ENCODE measurements at places on chromosomes 1 and 21.

GRCh38 chr1:182397653-182398393, 2.6 kb downstream of the TEDDM1 start:
- no peak for DNase-seq

- no peak for DNase-seq
Observed at GRCh38 chr21:42316891-42317290, 1.7 kb upstream of the TFF3 start.

DNA sequence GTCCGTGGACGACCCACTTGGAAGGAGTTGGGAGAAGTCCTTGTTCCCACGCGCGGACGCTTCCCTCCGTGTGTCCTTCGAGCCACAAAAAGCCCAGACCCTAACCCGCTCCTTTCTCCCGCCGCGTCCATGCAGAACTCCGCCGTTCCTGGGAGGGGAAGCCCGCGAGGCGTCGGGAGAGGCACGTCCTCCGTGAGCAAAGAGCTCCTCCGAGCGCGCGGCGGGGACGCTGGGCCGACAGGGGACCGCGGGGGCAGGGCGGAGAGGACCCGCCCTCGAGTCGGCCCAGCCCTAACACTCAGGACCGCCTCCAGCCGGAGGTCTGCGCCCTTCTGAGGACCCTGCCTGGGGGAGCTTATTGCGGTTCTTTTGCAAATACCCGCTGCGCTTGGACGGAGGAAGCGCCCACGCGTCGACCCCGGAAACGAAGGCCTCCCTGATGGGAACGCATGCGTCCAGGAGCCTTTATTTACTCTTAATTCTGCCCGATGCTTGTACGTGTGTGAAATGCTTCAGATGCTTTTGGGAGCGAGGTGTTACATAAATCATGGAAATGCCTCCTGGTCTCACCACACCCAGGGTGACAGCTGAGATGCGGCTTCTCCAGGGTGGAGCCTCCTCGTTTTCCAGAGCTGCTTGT, 32.4 kb downstream of the PRMT2 start:
- DNase-seq = peak; percentile 8

DNA sequence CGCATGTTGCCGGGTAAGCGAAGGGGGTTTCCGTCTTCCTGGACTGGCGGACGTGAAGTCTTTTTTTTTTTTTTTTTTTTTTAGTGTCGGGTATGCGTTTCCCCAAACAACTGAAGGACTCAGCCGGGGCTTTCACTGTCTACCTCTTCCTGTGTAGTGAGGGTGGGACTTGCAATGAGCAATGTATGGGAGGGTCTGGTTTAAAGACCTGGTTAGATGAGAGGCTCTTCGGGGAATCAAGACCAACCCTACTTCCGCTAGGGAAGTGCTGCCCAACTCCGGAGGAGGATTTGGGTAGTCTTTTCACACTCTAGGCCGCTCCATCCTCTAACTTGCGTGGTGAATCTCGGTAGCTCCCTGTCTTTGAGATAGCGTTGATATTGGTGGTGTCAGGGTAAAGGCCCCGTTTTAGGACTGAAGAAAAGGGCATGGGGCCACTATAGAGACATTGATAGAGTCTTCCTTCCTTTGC, 754 bp downstream of the PRRC2C start:
- DNase-seq = no peak

GRCh38 chr1:195590649-195591048, 1017.6 kb downstream of the KCNT2 start:
- DNase-seq = no peak

DNA sequence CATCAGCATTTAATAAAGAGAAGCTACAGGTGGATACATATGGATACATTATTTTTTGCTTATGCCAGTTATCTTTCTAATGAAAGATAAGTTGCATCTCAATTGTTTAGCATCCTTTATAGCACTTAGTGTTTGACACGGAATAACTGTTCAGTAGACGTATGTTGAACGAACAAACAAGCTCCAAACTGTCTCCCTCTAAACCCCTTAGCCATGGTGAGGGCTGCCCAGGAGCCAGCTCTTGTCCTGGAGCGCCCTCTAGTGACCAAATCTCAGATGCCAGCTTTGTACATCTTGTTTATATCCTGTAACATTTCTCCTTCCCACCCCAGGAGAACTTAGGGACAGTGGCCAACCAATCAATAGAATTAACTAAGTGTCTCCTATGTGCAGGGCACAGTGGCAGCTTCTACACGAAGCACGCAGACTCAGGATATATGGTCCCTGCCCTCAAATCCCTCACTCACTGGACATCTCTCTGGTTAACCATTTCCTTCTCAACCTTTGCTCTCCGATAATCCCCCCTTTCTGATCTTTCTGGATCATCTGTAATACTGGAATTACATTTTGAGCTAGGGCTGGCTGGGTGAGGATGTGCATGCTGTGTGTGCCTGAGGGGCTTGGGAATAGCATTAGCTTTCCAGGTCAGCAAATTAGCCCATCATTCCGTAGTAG, 22.9 kb downstream of the KCNA10 start:
- DNase-seq = peak; percentile 71

GRCh38 chr1:32754317-32755097, 51.9 kb upstream of the SYNC start:
- peak; percentile 20 for DNase-seq

GRCh38 chr1:28010969-28011368, 51.2 kb downstream of the XKR8 start:
- DNase-seq = no peak

- no peak for DNase-seq
Observed at GRCh38 chr21:43303275-43304178, 123.4 kb downstream of the SIK1 start.

DNA sequence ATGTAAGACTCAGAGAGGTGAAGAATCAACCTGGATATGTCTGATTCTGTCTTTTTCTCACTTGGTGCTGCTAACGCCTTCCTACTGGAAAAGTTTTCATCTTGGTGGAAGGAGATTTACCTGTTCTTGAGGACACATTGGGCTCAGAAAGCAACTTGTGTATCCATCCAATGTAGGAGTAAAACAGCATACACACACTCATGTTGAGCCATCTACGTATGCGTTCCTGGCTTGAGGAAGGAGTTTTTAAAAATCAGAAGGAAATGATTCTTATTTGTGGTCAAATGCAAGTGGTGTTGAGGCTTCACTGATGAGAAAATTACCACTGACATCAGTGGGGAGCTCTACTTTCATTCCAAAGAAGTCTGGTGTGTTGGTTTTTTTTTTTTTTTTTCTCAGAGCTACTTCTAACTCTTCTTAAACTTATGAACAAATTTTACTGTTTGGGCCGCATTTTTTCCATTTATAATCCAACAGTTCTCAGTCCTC, 25.6 kb downstream of the XCL2 start:
- no peak for DNase-seq

GRCh38 chr1:226827458-226827857, 43.0 kb upstream of the PSEN2 start:
- DNase-seq = peak; percentile 7

DNA sequence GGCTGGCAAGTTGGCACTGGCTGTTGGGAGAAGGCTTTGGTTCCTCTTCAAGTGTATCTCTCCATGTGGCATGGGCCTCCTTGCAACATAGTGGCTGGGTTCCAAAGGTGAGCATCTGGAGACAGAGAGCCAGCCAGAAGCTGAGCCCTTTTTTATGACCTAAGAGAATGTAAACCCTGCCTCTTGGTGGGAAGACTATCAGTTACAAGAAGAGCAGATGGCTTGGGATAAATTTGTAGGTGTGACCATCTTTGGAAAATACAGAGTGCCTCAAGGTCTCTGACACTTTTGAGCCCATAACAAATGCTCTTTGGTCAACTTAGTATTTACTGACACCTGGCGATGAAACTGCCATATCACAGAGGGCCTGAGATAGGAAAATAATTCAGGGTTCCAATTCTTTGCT, 31.4 kb upstream of the PRELP start:
- no peak for DNase-seq

- DNase-seq = no peak
Observed at GRCh38 chr1:96346719-96347118, 374.9 kb upstream of the PTBP2 start.

GRCh38 chr21:38307771-38308531, 51.2 kb downstream of the KCNJ15 start:
- DNase-seq = no peak

GRCh38 chr1:119124764-119125163, 15.7 kb downstream of the WARS2 start:
- no peak for DNase-seq

DNA sequence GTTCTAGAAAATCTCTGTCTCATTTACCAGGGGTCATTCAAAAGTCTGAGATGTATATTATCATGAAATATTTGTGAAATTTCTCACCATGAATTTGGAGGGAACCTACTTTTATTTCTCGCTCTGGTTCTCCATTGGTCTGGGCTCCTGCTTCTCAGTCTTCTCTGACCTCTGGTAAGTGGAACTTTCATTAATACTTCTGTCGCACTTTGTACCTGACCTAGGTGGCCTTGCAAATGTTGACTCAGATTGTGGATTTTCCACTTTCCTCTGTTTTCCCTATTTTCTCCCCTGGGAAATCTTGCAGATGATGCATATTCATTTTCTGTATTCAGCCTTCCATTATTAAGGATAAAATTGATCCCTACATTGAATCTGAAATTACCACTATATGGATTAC, 53.2 kb downstream of the LRIG2 start:
- no peak for DNase-seq

DNA sequence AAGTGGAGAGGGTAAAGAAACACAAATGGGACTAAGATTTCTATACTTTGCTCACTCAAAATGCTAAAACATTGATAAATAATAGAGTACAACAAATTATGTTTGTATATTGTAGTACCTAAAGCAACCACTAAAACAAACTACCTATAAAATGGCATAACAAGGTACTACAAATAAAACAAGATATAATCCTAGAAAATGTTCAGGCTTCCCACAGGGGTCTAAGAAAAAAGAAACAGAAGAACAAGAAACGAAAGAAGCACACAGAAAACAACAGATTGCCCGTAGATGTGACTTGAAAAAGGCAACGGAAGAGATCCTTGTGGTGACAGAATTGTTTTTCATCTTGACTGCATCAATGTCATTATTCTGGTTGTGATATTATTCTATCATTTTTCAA, 63.3 kb upstream of the ADGRL4 start:
- DNase-seq = no peak

GRCh38 chr1:63524201-63524600, 876 bp downstream of the EFCAB7 start:
- no peak for DNase-seq

DNA sequence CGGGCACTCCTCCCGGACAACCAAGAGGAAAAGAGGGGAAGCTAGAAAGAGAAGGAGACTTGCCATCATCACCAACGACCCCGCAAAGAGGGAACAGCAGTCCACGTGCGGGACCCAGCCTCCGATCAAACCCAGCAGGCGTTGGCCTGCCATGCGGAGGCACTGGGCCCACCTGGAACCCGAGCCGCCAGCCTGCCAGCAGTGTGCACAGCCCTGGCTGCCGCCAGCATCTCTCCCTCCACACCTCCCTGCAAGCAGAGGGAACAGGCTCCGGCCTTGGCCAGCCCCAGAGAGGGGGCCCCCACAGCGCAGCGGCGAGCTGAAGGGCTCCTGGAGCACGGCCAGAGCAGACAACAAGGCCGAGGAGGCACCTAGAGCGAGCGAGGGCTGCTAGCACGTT, 1244.7 kb upstream of the B3GALT2 start:
- no peak for DNase-seq

- DNase-seq = no peak
Observed at GRCh38 chr1:57546549-57547330, 122.9 kb upstream of the DAB1 start.

GRCh38 chr1:156925154-156926010, 5.0 kb downstream of the LRRC71 start:
- DNase-seq = no peak

GRCh38 chr1:158035014-158035413, 41.6 kb downstream of the KIRREL1 start:
- no peak for DNase-seq

DNA sequence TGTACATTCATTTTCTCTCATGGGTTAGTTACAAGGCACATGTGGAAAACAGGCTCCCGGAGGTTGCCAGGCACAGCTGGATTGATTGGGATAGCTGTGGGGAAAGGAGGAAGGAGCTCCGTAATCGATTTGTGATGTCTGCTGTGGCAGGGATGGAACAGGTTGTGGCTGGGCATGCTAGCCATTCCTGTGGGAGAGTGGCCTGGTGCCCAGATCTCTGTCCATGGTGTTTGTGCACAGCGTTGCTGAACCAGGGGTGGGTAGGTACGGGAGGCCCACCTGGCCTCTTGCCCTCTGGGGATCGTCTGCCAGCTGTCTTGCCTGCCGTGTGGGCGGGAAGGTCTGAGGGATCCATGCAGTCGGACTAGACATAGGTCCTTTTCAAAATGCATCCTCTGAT, 302.8 kb upstream of the VAMP3 start:
- no peak for DNase-seq

DNA sequence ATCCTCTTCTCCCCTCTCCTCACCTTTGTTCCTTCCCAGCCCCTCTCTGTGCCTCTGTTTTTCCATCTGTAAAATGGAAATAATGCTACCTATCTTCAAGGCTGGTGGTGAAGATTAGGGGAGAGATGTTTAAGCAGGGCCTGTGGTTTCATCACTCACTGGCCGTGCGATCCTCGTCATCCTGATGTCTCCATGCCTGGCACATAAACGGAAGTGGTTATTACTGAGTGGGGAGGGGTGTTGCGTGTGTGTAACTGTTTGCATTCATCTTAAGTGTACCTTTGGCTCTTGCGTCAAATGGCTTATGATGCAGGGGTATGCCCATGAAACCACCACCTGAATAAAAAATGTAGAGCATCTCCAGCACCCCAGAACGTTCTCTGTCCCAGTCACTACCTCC, 17.2 kb upstream of the C1QA start:
- no peak for DNase-seq

DNA sequence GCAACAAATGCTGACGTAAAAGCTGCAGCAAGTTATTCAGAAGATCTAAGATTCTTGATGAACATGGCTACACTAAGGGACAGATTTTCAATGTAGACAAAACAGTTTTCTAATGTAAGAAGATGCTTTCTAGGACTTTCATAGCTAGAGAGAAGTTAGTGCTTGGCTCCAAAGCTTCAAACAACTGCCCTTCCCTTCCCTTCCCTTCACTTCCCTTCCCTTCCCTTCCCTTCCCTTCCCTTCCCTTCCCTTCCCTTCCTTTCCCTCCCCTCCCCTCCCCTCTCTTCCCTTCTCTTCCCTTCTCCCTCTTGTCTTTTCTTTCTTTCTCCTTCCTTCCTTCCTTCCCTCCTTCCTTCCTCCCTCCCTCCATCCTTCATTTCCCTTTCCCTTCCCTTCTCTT, 365.3 kb upstream of the ADGRL4 start:
- no peak for DNase-seq

GRCh38 chr1:155504207-155504606, 58.4 kb downstream of the ASH1L start:
- no peak for DNase-seq
